ENCODE measurements at places on chromosomes 4 and X.

DNA sequence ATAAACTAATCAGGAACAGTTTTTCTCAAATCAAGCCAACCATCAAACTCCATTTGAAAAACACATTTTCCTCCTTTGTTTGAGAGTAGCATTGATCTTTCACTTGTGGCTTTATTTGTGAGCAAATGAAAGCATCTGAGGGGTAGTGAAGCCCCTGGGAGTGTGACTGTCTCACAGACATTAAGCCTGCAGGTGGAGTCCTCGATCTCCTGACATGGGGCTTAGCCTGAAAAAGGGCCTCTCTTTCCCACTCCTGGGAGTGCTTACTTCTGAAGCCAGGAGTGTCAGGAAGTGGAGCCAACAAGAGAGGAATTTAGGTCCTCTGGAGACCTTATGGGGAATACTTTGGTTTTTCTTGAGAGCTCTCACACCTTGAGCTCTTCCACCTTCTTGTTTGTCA is 158.2 kb upstream of the SFRP2 start:
- no peak for DNase-seq

- DNase-seq, result no peak
These were observed 184.3 kb upstream of the TACR3 start for GRCh38 chr4:103904123-103904522.

- no peak for DNase-seq
These were observed 362.5 kb upstream of the TRAM1L1 start for GRCh38 chr4:117447925-117448324.

DNA sequence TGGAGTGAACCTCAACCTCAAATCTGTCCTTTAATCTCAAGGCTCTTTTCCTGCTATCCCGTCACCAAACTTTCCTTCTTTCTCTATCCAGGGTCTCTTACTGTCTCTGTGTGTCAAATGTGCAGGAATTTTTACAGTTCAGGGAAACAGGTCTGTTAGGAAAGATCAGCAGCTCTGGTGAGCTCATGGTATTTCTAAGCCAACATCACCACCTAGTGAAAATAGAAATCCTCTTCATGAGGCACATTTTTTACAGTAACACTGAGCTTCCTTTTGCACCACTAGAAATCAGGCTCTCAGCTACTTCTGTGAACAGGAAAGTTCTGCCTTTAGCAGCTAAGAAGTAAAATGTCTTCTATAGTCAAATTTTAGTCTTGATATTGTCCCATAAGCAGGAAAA is 39.6 kb downstream of the NUDT11 start:
- DNase-seq, result no peak

GRCh38 chr4:36178484-36178883 is 65.8 kb downstream of the ARAP2 start:
- DNase-seq, result no peak

- no peak for DNase-seq
These were observed 20.8 kb downstream of the PITX2 start for GRCh38 chr4:110602061-110602460.

GRCh38 chrX:102845020-102845419 is 92.1 kb upstream of the RAB40AL start:
- DNase-seq, result no peak

DNA sequence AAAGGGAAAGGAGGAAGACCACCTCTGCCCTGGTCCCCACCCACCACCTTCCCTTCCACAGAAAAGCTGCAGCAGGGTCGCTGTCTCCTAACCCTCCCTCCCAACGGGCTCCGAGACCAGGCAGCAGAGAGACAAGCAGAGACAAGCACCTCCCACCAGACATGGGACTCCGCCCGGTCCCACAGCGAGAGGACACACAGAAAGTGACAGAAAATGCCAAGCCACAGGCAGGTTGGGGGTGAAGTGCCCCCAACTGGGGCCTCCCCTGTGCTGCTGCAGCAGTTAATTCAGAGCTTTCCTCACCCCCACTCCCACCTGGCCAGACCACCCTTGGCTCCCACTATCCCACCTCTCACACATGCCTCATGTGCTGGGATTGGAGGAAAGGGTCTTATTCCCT is 64.4 kb upstream of the AFAP1 start:
- DNase-seq, result no peak

DNA sequence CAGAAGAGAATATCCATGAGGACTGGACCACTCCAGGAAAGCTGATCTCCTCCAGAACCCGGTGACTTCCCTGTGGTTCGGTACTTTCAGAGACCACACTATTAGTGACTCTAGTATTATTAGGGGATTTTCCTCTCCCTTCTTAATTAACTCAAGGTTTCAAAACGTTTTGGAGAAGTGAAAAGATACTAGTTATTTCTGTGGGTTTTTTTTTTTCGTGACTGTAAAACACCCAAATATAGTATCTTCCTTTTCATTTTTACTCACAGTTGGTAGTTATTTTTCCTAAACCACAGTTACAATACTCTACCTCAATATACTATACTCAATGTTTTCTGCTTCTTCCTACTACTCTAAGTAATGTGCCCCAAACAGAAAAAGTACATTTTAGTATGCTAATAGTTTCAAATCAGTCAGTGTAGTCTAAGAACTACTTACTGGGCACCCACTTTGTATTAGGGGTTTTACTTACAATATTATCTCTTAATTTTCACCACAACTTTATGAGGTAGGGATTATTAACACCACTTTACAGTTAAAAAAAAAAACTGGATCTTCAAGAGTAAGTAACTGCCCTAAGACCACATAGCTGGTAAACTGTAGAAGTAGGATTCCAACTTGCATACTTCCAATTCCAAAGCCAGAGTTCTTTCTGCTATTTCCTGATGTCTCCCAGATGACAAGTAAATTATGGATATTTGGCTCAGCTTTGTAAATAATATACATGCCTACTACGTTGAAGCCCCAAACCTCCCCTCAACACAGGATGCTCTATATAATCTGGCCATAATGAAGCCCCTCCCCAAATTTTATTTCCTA is 45.0 kb downstream of the SLC9A7 start:
- DNase-seq, result no peak

- no peak for DNase-seq
These were observed 12.9 kb downstream of the SMIM9 start for GRCh38 chrX:154821523-154821922.

- DNase-seq, result no peak
These were observed 124.4 kb downstream of the NAF1 start for GRCh38 chr4:163042306-163042705.

DNA sequence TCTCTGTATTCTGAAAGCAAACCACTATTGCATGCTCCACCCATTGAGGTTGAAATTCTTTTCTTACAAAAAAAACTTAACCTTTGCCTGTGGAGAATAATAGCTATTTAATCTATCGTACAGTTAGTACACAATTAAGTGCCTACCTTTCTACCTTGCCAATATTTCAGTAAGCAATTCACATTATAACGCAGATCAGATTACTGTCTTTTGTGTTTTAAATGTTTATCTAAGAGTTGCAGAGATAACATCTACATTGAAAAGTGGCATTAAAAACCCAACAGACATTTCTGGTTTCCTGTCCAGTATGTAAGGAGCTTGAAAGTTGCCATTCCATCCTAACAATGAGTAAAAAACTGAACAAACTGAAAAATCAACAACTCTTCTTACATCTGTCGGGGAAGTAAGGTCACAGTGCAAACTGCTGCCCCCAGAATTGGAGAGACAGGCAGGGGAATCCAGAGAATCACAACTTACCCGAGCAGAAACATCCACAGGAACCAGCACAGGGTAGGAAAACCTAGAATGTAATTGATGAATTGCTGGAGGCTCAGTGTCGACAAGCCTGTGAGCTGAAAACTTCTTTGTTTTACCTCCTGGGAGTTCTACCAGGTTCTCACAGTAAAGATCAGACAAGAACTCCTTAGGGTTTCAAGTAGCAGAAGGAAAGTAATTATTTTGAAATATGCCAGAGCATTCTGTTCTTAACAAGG is 27.3 kb upstream of the ACSL4 start:
- DNase-seq, result no peak

DNA sequence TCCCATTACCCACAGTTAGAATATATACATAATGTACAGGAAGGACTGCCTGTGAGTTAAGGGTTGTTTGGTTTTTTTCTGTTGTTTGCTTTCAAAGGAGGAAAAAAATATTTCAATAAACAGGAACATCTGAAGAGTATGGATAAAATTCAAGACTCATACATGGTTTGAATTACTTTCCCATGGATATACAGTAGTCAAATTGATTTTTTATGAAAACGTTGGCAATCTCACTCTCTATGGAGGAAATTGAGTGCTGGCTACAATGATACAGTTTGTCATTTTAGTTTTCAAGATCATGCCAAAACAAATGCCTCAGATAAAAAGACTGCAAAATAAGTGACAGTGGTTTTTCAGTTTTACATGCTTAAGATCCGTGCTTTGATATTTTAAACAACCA is 116.6 kb downstream of the SH3RF1 start:
- no peak for DNase-seq

DNA sequence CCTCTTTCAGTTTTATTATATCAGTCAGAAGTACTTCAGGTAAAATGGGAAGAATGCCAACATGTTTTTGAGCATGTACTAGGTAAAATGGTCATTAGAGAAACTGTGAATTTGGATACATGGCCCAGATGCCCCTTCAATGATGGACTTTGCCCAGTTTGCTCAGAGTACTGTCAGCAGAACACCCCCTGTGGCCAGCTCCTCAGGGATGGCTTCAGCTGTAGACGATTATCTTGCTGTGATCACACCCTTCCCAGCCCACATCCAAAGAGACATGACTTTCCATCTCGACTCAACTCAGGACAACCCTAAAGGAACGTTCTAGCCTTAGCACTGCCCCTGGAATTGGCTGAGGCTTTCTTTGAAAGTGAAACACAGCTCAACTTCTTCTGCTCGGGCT is 439.1 kb downstream of the PACRGL start:
- no peak for DNase-seq

DNA sequence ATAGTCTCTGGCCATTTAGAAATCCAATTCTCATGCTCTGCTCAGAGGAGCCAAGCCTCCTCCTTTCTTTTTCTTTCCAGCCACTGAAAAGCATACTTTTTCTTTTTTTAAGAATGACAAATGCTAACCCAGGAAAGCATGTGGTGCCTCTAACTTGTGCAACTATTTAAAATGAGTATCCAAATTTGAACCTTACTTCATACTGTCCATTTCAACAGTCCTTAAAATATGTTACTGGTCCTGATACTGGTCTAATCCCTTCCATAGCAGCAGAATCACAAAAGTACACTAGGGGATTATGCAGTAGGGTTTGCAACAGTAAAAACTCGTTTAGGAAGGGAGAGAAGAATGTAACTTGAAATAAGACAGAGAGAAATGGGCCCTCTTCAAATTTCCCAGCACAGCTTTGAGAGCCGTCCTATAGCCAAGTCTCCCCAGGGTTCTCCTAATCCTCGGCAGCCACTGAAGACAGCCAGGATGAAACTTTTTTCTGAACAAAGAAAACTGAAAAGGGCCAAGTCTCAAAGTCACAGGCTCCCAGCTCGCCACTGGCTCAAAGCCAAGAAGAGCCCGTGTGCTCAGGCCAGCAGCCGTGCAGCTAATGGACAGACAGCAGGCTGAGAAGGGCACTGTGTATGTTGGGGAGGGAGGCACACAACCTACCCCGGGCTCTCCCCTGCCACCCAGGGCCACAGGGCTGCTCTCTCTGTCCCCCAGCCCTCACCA is 39.5 kb downstream of the GPC4 start:
- DNase-seq, result no peak

- DNase-seq, result no peak
These were observed 42.6 kb upstream of the NKX1-1 start for GRCh38 chr4:1448589-1449420.

- no peak for DNase-seq
These were observed 936.6 kb upstream of the EPHA5 start for GRCh38 chr4:66606908-66607307.
